ENCODE measurements at places on chromosomes 6 and 20.

DNA sequence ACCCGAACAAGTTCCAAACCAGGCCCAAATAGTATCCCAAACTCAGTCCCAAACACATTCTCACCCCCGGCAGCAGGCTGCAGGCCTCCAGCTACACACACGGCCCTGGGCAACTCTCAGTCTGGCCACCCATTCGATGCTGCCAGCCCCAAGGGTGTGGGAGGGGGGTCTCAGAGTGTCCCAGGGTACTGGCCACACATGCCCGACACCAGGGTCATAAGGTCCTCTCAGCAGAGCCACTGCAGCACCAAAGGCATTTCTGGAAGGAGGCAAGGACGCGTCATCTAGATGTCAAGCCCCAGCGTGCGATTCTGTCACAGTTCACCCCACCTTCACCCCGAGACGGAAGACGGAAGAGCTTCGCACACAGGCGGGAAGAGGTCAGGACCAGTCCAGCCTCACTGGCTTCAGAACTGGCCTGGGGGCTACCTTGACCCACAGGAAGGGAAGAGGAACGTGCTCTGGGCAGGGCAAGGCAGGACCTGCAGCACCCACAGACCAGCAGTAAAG is 9.5 kb downstream of the MYL9 start:
- no peak for DNase-seq

- DNase-seq = no peak
Measured at GRCh38 chr20:2564406-2564805, 28.0 kb downstream of the TMC2 start.

- DNase-seq = no peak
Measured at GRCh38 chr20:23190557-23190956, 104.4 kb upstream of the CD93 start.

DNA sequence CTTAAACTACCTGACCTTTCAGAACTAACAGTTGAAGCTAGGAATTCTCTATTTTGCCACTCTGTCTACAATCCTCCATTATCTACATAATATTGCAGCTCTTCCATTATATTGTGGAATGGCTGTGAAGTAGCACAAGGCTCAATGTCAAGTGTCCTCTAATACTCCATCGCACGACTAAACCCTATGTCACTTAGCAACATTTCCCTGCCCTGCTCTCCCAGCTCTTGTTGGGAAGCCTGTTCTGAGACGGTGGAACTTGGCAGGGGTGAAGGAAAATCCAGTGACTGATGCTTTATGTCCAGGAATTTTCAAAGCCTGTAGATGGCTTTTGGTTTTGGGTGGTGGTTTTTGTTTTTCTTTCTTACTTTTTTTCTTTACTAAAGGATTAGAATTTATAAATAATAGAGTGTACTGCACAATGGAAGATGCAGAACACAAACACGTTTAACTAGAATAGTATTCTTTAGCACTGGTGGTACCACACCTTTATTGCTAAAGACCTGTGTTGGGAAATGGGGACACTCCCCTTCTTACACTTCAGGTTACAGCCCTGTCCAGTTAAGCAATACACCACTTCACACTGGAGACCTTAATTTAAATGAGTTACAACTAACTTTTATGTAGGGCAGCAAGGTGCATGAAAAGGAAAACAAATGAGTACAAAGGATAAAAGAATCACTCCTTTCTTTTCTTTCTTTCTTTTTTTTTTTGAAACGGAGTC is 20.7 kb upstream of the AMD1 start:
- DNase-seq = no peak
